Spleen (tissue), 13 donors: ENCODE measurements at places on chromosomes 4 and X. TPM values are rescaled to one million over a fixed set of nuclear protein-coding genes. Genes with fewer than 3 reads are reported as not detected.

DNA sequence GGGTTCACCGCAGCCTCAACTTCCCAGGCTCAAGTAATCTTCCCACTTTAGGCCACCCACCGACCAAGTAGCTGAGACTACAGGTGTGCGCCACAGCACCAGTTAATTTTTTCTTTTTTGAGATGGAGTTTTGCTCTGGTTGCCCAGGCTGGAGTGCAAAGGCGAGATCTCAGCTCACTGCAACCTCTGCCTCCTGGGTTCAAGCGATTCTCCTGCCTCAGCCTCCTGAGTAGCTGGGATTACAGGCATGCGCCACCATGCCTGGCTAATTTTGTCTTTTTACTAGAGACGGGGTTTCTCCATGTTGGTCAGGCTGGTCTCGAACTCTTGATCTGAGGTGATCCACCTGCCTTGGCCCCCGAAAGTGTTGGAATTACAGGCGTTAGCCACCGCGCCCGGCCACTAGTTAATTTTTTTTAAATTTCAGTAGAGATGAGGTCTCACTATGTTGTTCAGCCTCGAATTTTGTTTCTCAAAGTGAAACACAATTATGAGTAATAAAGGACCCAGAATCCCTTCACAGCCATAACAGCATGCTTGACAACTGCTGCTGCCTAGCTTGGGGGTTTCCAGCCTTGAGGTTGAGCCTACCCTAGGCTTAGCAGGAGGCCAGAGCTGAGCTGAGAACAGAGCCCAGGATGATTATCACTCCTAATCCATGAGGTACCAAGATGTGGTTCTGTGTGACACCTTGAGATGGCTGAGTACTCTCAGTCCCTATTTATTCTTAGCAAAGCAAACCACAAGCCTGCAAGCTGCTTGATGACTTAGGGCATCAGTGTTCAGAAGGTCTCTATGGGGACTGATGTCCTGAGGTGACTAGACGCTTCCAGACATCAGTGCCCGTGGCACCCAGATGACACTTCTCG is 41.6 kb upstream of the NKRF start:
- H3K36me3 ChIP-seq, result peaks cover 80% of the 10 kb centered on the region
- no peaks in the 10 kb centered on the region for H3K27me3 ChIP-seq
- H3K4me1 ChIP-seq, result peaks cover 23% of the 10 kb centered on the region
- no peak overlapping the region for H3K4me3 ChIP-seq
- DNase-seq, result no peak

- DNase-seq, result no peak
- no peaks in the 10 kb centered on the region for H3K27me3 ChIP-seq
- no peak overlapping the region for H3K27ac ChIP-seq
- peaks cover 25% of the 10 kb centered on the region for H3K4me1 ChIP-seq
- no peaks in the 10 kb centered on the region for H3K36me3 ChIP-seq
These were observed 32.0 kb downstream of the SPARCL1 start for GRCh38 chr4:87497159-87497558.

DNA sequence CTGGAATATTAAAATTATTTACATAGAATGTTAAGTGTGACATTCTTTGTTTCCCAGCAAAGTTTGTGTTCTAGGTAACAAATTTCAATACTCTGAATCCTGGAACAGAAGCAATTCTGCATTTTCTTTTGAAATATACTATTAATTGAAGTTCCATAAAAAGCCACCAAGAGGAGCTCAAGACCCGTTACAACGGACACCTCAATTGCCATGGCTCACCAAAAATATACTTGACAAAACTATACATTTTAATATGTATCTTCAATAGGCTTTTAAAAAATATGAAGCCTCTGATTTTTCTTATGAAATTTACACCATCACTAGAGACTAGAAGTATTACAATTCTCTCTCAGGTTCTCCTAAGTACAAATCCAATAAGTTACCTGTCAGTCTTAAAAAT is 111.4 kb downstream of the NYX start:
- no peak overlapping the region for H3K4me3 ChIP-seq
- no peak for DNase-seq
- no peaks in the 10 kb centered on the region for H3K27me3 ChIP-seq
- H3K27ac ChIP-seq, result peak overlapping the region; percentile 68

DNA sequence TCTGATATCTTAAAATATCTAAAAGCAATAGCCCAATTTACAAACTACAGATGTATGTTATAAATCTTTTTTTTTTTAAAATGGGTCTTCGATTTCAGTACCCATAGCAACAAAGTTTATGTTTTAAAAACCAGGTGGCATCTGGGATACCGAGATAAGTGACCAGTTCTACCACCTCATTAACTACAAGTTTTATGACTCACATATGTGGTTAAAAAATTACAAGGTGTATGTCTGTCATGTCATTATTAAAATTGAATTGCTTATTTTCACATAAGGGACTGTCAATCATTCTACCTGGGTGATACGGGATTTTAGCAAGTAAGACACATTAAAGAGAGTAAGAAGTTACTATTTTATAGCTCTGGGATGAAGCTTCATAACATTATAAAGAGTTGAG is 192.0 kb upstream of the ETNPPL start:
- no peak for DNase-seq
- no peaks in the 10 kb centered on the region for H3K4me1 ChIP-seq
- no peaks in the 10 kb centered on the region for H3K27me3 ChIP-seq
- H3K36me3 ChIP-seq, result no peaks in the 10 kb centered on the region

DNA sequence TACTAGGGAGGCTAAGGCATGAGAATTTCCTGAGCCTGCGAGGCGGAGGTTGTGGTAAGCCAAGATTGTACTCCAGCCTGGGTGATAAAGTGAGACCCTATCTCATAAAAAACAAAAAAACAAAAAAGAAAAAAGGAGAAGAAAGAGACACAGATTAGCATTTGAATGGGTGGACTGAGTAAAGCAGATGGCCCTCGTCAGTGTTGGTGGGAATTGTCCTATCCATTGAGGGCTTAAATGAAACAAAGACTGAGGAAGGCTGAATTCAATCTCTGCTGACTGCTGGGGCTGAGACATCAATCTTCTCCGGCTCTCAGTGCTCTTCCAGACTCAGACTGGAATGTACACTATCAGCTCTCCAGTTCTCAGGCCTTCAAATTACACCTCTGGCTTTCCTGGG is 136.8 kb downstream of the SLC7A11 start:
- H3K36me3 ChIP-seq, result no peaks in the 10 kb centered on the region
- no peak overlapping the region for H3K4me3 ChIP-seq
- DNase-seq, result no peak
- H3K4me1 ChIP-seq, result no peaks in the 10 kb centered on the region
- H3K27me3 ChIP-seq, result no peaks in the 10 kb centered on the region
- H3K27ac ChIP-seq, result no peak overlapping the region

TLR10 gene
- total RNA-seq, result 40.6 TPM

HEPH gene
- total RNA-seq, result 11.8 TPM

MAGEA1 gene
- total RNA-seq, result not detected

WDR19 gene
- total RNA-seq, result 22.7 TPM
